ENCODE measurements at places on chromosomes 7 and 10.

DNA sequence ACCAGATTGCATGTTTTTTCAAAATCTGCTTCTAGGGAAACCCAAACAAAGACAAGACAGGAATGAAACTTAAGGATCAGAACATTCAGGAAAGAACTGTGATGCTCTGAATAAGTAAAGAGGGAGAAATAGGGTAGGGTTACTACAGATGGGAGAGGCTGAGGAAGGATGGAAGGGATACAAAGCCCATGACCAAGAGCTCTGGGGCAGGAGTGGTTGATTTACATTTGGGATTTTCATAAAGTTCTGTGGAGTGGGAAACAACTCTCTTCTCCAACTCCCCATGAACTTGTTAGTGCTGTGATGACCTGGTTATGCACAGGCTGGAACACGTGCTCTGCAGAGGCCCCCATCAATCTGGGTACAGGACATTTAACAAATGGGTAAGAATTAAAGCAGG, 216.0 kb upstream of the KLF14 start:
- no peak for DNase-seq

DNA sequence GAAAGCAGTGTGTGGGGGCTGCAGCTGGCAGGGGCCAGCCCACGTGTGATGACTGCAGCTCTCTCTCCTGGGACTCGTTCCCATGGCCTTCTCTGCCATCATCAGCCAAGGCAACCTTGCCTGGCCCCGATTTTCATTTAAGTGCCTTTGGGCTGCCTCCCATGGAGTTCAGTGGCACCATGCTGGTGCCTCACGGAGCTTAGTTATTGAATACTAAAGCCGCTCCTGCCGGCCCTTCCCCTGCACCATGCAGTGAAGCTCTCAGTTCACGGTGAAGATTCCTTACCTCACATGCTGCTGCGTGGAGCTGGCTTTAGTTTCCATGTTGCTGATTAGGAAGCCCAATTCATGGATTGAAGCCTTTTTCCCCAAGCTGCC, 141.5 kb upstream of the EEPD1 start:
- DNase-seq: no peak

DNA sequence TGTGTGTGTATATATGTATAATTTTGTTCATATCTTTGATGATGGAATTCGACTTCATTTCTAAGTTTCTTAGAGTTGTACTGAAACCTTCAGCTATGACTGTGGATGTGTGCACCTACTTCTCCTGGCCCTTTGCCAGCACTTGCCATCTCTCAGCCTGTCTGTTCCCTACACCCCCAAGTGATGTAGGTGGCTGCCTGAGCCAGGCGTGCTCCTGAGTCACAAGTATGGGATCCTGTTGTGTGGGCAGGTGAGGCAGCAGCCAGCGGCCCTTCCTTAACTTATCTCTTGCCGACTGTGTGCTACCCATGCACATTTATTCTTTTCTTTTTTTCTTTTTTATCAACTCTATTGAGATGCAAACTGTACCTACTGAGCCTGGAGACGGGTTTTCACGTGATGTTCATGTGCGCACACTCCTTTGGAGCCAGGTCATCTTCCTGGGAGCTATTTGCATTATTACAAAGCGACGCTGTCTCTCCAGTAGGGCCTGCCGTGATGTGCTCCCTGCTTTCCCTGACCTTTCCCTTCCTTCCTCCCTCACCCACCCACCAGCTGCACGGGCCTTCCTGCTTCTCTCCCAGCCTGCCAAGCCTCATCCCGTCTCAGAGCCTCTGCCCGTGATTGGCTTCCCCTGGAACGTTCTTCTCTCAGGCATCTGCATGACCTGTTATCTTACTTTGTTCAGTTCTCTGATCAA, 31.3 kb upstream of the GALNT11 start:
- DNase-seq: no peak

DNA sequence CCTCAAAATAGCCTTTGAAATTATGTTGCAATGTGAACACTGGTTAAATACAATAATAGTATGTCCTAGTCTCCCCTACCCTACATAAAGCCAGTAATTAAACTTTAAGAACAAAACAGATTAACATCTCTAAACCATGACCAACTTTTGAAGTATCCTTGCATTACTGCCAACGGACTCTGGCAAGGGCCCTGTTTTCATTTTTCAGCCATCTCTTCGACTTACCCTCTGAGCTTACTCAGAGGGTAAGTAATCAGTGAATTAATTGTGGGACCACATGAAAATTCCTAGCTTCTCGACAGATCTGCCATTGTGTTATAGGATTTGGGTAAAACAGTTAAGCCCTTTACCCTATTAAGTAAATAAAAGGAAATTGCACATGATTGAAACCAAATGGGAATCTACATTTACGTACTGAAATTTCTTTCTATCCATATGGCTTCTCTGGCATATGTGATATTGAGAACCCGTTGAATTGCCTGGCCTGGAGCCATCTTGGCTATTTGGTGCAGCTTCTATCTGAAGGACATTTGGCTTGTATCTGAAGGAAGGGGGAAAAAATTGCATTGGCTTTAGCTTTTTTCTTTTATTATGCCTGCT, 39.6 kb downstream of the DYNC1I1 start:
- DNase-seq: no peak

- no peak for DNase-seq
These were observed 56.5 kb downstream of the ST7 start for GRCh38 chr7:117009705-117010361.

GRCh38 chr7:67692425-67692824, 695.8 kb downstream of the TYW1 start:
- DNase-seq: no peak

GRCh38 chr7:118324790-118325449, 100.4 kb downstream of the ANKRD7 start:
- no peak for DNase-seq

GRCh38 chr10:77404810-77405209, 232.8 kb downstream of the KCNMA1 start:
- DNase-seq: no peak

DNA sequence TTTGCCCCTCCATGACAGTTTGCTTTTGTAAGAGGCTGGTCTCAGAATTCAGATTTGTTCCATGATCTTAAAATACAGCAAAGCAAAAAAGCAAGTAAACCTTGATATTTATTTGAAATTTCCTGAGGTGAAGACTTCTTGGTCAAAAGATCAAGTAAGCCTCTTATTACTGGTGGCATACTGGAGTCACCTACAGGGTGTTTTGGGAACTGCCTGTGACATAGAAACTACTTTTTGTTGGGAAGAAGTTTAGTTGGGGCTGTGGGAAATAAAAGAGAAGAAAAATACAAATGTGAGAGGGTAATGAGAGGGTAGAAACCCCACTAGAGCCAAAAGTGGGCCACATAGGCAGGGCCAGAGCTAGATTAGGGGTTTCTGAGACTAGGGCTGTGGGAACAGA, 217.9 kb downstream of the OTUD1 start:
- no peak for DNase-seq

DNA sequence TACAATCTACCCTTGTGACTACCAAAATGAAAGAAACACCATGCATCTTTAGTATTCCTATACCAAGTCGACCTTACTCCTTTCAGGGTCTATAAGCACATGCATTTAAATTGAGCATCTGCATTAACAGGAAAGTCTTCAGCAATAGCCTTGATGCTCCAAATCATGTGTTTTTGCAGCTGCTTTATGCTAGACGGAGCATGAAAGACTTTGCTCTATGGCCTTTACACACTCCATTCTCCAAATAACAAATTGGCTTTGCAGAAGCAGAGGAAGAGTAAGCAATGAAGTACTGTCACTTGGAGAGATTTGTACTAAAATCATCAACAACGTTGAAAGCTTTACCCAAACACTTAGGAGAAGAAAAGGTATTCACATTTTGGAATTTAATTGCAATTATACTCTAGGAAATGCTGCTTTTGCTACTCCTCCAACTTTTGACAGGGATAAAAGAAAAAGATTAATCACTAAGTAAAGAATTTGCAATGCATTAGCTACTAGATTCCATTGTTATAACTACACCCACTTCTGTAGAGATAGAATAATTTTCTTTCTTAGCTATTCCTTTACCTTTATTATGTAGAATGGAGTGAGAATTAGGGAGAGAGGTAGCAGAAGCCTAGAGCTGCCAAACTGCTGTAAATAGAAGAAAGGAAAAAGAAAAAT, 131.8 kb downstream of the SEMA3E start:
- no peak for DNase-seq

- DNase-seq: peak; percentile 11
These were observed 10.7 kb downstream of the CBLL1 start for GRCh38 chr7:107754642-107755041.

- DNase-seq: no peak
These were observed 729.1 kb downstream of the TNS3 start for GRCh38 chr7:46852795-46853194.

GRCh38 chr10:127145173-127145572, 51.2 kb downstream of the INSYN2A start:
- DNase-seq: no peak

DNA sequence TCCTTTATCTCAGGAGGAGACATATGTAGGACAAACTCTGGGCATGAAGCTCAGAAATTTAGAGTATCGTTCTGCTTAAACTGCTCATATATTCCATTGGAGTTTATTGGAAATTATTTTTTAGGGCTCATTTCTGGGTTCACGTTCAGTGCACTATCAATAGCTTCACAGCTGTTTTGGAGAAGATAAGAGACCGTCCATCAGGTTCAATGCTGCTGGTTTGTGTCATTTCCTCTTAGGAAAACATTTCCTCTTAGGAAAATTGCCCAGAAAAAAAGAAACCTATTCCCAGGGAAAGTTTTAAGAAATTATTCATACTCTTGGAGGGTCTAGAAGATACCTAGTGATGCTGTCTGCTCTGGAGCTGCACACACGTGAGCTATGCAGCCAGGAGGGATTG, 691.7 kb downstream of the GRID1 start:
- no peak for DNase-seq

- no peak for DNase-seq
These were observed 39.2 kb downstream of the TOMM7 start for GRCh38 chr7:22783421-22783820.

DNA sequence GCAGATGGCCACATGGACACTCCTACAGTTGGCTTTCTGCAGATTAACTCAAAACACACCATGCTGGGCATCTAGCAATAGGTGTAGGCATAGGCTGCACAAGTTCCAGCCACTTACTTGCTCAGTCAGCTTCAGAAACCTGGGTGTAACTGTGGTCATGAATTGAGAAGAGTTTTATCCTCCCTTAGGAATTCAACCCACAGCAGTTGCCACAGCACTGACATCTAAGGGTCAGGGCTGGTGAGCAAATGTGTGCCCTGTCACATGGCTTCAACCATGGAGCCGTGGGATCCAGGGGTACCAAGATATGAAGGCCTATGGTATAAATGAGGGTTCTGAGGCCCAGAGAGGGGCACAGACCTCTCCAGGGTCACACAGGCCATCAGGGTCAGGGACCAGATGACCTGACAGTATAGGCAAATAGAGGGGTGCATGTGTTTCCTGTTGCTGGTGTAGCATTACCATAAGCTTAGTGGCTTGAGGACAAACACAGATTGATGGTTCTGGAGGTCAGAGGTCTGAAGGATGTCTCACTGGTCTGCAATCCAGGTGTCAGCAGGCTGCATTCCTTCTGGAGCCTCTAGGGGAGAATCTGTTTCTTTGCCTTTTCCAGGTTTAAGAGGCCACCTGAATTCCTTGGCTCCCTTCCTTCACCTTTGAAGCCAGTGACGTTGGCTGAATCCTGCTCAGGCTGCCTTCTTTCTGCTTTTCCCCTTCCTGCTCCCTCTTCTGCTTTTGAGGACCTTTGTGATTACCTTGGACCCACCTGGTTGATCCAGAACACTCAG, 24.1 kb downstream of the MINDY4 start:
- DNase-seq: no peak

- no peak for DNase-seq
These were observed 172.4 kb downstream of the ARHGAP12 start for GRCh38 chr10:31756101-31756728.

GRCh38 chr10:14380746-14381145, 50.0 kb upstream of the FRMD4A start:
- DNase-seq: no peak

- no peak for DNase-seq
These were observed 90.5 kb upstream of the PAX2 start for GRCh38 chr10:100654782-100655325.

GRCh38 chr7:143351060-143351459, 11.5 kb downstream of the FAM131B start:
- DNase-seq: no peak

- DNase-seq: no peak
These were observed 135.6 kb downstream of the LHPP start for GRCh38 chr10:124596962-124597845.

- DNase-seq: no peak
These were observed 89.5 kb upstream of the TES start for GRCh38 chr7:116120839-116121238.

DNA sequence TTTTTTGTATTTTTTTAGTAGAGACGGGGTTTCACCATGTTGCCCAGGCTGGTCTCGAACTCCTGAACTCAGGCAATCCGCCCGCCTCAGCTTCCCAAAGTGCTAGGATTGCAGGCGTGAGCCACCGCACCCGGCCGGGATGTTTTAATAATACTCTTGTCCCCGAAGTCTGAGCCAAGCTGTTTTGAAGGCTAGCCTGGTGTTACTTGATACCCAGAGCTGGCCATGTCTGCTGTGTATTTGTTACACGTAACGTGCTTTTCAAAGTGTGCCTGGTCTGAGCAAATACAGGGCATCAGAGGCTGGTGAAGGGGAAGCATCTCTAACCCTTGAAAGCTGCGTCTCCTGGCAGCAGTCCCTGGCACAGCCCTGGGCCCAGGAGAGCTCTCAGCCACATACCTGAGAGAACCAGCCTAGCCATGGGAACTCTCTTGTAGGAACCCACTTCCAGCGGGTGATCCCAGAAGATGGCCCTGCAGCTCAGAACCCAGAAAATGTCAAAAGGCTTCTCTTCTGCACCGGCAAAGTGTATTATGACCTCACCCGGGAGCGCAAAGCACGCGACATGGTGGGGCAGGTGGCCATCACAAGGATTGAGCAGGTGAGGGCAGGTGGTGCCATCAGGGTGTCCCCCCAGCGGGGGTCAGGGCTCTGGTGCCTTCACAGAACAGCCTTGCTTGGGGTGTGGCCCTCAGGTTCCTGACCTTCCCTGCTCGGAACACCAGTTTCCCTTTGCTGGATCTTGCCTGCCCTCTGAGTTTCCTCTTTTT, 41.7 kb upstream of the ZMIZ2 start:
- DNase-seq: no peak

DNA sequence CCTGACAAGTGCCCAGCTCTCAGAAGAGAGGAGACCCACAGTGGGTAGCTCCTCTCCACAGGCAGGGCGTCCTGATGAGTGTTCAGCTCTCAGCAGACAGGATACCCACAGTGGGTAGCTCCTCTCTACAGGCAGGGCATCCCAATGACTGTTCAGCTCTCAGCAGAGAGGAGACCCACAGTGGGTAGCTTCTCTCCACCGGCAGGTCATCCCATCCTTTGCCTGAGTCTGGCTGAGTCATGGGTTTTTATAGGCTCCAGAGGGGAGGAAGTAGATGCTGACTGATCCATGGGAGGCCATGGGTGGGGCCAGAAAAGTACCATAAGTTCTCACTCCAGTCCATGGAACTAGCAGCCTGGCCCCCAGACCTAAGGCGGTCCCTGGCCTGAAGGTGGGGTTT, 18.5 kb downstream of the CFAP70 start:
- no peak for DNase-seq

GRCh38 chr7:84998665-84999064, 188.2 kb downstream of the SEMA3D start:
- no peak for DNase-seq

GRCh38 chr10:52701647-52702046, 70.9 kb downstream of the MBL2 start:
- DNase-seq: no peak

- DNase-seq: no peak
These were observed 310.0 kb downstream of the HPSE2 start for GRCh38 chr10:98925651-98926050.
